ENCODE measurements at places on chromosomes 16 and 17.

- no peak for DNase-seq
Observed at GRCh38 chr16:8877894-8878522, 4.1 kb upstream of the LITAFD start.

DNA sequence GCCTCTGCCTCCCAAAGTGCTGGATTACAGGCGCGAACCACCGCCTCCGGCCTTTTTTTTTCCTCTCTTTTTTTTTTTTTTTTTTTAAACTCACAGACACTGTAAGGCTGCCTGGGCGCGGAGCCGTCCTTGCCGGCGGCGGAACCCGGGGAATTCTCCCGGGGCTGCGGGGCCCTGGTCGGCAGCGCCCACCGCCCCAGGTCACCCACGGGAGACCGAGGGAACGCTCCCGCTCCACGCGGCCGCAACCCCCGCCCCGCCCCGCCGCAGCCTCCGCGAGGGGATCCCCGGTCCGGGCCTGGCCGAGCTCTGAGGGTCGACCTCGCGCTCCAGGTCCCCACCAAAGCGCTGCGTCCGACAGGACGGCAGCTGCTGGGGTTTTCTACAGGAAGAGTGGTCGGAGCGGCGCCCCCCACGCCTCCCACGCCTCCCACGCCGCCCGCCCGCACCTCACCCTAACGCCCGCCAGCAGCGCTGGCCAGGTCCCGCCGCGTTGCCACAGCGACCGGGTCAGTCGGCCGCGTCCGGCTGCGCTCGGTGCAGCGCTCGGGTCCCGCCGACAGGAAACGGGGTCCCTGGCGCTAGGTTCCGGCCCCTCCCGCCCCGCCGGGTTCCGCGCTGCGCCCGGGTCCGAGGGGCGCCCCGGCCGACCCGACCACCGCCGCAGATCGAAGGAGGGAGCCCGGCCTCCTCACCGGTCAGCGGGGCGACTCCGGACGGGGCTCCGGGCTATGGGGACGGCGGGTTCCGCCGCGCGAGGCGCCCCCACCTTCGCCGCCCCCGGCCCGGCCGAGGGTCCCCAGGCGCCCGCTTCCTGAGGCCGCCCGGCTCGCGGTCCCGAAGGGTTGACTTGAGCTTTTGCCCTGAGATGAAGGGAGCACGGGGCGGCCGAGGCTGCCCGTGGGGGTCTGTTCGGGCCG lies at the start of gene CCDC57:
Gene CCDC57, minus strand, starts transcription at position 512 of the 920 bp plus-strand sequence. CDS start 10,898 bp downstream, outside the sequence.
- peak; percentile 93 for DNase-seq

DNA sequence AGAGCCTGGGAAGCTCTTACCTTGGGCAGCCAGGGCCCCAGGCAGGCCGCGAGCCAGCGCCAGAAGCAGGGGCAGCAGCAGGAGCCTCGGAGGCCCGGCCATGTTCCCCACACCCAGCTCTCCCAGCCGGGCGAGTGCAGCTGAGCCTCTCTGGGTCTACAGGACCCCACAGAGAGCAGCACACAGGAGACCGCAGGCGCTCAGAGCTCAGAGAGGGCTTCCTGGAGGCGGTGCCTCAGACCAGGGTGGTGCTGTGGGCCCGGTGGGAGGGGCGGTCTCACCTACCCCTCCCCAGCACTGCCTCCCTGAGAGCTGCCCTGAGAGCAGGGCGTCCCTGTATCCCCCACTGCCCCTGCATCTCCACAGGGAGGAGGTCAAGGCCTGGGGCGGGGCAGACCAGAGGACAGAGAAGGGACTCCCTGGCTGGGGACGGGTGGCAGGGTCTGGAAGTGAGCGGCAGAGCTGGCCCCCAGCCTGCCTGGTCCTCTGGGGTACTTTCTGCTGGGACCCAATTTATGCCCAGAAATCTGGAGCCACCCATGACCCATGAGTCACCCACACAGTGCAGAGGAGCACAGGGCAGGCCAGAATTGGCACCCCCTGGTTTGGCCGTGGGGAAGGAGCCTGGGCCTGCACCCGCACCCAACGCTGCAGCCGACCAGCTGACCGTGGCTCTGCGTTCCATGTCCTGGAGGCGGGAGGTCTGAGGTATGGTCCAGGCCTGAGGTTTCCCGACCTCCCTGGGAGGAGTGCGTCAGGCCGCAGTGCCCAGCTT lies at the start of gene CD7:
Gene CD7, minus strand, starts transcription at position 215 of the 775 bp plus-strand sequence. Its CDS starts 113 bp downstream, at position 102.
- no peak for DNase-seq

GRCh38 chr17:80594431-80595269 lies 50.0 kb downstream of the RPTOR start:
- no peak for DNase-seq

GRCh38 chr17:39164675-39165143 lies 1.3 kb downstream of the ARL5C start:
- peak; percentile 85 for DNase-seq

- DNase-seq, result no peak
Observed at GRCh38 chr17:55120651-55121050, 144.1 kb upstream of the HLF start.

DNA sequence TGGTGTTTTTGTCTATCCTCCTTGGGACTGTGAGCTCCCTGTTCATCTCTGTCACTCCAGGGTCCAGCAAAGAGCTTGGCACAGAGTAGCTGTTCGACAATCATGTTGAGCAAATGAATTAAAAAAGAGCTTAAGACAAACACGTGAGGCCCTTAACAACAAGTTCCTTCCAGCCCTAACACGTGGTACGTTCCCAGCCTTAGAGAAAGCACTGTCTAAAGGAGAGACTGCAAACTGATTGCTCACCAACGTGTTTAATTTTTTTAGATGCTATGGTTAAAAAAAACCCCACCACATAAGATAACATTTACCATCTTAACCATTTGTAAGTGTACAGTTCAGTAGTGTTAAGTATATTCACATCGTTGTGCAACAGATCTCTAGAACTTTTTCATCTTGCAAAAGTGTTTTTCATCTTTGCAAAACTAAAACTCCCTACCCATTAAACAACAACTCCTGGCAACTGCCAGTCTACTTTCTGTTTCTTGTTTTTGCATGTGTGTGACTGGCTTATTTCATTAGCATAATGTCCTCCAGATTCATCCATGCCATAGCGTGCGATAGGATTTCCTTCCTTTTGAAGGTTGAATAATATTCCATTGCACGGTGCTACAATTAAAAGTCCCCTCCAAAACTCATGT lies 28.2 kb downstream of the LAT start:
- no peak for DNase-seq

DNA sequence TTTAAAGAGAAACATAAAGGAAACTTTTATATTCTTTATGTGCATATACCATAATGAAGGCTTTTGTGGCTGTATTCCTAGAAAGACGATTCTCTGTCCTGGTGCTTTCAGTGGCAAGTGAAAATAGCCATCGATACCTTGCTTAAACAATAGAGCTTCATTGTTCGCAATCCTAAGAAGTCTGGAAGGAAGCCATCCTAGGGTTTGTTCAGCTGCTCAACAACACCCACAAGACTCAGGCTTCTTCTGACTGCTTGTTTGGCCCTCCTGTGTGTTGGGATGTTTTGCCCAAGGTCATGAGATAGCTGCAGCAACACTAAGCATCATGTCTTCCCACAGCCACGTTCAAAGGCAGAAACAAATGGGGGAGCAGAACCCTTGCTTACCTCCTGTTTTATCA lies 36.1 kb upstream of the COX10 start:
- no peak for DNase-seq

DNA sequence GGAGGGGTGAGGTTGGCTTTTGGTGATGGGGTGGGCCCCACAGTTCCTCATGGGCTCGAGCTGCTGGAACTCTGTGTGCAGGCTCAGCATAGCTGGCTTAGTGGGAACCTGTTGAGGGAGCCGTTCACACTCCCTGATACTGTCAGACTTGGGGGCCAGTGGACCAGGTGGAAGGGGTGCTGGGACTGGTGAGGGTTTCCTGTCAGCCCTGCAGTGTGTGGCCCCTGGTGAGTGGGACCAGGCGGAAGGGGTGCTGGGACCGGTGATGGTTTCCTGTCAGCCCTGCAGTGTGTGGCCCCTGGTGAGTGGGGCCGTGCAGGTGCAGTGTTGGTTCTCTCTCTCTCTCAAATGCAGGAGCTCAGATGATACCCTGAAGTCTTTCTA lies 45.1 kb upstream of the ZNF750 start:
- DNase-seq, result no peak

- DNase-seq, result no peak
Observed at GRCh38 chr17:79916991-79917901, 78.0 kb upstream of the CBX4 start.

DNA sequence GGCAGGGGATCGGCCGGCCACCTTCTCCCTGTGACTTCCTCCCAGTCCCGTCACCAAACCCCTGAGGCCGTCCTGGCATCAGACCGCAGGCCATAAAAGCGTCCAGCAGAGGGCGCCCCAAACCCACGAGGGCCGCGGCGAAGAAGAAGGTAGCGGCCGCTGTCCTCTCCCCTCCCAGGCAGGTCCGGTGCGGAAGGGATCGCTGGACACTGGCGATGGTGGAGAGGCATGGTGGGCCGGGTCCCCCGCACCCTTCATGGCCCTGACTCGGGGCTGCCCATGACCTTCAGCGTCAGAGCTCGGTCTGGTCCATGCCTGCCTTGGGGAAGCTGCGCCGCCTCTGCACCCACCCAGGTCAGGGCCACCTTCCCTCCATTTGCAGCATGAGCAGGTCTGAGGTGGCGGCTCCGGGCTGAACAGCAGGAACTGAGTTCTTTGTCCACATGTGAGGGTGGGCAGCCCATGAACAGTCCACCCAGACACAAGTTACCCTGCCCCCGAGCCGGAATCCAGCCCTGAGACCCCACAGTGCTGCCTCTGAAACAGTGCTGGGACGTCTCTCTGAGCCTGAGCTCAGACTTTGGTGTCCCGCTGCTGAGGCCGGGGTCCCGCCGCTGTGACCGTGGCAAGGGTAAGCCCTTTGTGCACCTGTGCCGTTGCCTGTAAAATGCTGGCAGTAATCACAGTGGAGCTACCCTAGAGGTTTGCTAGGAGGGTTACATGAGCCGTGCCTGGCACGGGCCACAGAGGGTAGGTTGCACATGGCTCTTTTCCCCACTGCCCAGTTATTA lies 40.8 kb upstream of the CMIP start:
- peak; percentile 93 for DNase-seq

DNA sequence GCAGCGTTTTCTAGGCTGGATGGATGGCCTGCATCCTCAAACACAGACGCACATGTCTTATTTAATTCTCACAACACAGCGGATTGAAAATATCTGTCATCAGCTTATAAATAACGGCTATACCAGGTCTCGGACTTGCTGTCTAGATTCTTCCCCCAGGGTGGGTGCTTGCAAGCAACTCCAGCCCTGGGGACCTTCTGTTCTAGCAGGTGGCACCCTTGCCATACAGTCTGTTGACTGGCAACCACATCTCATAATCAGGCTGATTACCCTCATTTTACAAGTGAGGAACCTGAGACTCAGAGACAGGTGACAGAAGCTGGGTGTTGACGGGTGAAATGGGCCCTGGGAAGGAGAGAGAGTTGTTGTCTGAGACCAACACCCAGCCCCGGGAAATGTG lies 16.2 kb upstream of the SEZ6 start:
- no peak for DNase-seq

DNA sequence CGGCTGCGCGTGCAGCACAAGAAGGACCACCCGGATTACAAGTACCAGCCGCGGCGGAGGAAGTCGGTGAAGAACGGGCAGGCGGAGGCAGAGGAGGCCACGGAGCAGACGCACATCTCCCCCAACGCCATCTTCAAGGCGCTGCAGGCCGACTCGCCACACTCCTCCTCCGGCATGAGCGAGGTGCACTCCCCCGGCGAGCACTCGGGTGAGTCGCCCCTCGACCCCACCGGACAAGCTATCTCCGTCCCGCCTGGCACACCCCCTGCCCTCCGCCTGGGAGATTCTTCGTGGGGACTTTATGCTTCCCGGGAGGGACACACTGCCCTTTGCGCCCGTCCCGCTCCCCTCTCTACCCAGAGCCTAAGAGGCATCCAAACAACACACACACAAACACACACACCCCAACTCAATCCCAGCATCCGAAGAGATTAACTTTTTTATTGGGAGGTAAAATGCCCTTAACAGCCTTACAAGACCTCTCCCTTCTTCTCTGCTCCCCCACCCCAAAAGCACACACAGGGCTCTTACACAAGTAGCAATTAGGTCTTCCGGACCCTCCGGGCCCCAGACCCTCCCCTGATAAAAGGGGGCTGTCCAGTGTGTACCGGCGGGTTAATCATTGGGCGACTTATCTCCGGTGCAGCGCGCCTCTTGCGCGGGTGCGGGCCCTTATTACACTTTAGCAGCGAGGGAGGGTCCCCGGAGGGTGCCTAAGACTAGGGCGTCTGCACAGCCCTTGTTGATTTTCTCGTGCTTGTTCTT lies 2.1 kb downstream of the SOX9 start:
- no peak for DNase-seq

- no peak for DNase-seq
Observed at GRCh38 chr16:77913738-77914253, 108.6 kb upstream of the CLEC3A start.

GRCh38 chr17:34613064-34614019 lies 34.0 kb downstream of the TMEM132E start:
- peak; percentile 50 for DNase-seq

DNA sequence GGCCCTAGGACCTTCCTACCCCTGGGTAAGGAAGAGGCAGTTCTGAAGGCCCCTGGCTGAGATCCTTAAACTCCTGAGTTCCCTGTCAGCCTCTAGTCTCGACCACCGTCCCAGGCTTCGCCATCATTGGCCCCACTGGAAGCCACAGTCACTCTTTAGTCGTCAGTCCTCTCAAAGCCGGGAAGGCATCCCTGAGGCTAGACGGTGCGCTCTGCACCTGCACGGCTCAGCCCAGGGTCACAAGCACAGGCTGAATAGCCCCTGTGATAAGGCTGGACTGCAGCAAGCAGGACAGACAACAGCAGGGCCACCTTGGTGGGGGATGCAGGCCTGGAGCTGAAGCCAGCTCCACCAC lies 3.3 kb upstream of the HEXIM1 start:
- DNase-seq, result no peak

- DNase-seq, result no peak
Observed at GRCh38 chr17:57662041-57662440, 83.1 kb downstream of the CCDC182 start.

- no peak for DNase-seq
Observed at GRCh38 chr17:6755281-6755680, 565 bp upstream of the XAF1 start.

GRCh38 chr16:61929776-61930175 lies 106.5 kb downstream of the CDH8 start:
- DNase-seq, result no peak

DNA sequence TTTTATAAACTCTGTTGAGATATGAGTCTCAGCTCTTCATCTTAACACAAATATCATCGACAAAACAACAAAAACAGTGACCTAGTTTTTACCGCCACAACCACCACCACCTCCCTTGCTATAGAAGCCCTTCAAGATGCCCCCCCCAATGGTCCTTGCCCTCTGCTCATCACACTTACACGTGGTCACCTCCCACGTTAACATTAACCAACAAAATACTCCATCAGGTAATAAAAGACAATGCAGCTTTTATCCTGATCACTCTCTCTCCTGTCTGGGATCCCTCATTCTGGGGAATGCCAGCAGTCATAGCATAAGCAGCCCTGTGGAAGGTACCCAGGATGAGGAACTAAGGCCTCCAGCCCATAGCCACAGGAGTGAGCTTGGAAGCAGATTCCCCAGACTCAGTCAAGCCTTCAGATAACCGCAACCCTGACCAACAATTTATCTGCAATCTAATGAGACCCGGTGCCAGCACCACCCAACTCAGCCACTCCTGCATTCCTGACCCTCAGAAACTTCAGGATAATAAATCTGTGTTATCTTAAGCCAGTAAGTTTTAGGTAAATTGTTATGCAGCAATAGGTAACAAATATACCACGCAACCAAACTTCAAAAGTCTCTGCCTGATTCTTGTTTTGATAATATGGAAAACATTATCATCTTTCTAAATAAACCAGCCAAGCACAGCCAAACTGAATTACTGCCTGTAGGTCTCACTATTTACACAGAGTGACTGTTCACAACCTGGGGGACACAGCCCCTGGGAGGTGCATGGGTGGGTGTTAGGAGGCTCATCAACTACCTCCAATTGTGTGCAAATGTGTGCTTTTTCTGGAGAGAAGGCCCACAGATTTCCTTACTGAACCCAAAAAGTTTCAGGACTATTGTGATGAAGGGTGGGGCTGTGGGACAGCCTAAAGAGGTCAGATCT lies 6.1 kb downstream of the PECAM1 start:
- no peak for DNase-seq

Measured in K562 (cell line).